Pons (tissue), 1 donor: ENCODE measurements at places on chromosomes 11 and 22.

GRCh38 chr11:104672897-104673296 lies 225.4 kb downstream of the CASP12 start:
- DNase-seq: no peak

DNA sequence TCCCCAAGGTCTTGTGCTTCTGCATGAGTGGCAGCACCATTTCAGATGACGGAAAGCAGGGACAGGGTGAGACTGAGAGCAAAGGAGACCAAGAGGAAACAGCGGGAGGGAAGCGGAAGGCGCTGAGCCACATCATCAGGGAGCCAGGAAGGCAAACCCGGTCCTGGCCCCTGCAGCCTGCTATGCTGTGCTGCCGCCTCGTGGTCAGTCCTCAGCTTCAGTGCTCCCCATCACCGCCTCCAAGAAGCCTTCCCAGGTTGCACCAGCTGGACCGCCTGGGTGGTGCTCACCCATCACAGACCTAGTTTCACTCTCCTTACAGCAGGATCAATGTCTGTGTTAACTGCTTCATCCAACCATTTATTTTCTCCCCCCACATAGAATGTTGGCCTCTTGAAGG lies 73.0 kb upstream of the PHF21B start:
- no peak for DNase-seq

GRCh38 chr11:128551058-128551457 lies 36.3 kb downstream of the ETS1 start:
- no peak for DNase-seq

GRCh38 chr11:106202935-106203620 lies 125.6 kb downstream of the AASDHPPT start:
- DNase-seq: no peak

DNA sequence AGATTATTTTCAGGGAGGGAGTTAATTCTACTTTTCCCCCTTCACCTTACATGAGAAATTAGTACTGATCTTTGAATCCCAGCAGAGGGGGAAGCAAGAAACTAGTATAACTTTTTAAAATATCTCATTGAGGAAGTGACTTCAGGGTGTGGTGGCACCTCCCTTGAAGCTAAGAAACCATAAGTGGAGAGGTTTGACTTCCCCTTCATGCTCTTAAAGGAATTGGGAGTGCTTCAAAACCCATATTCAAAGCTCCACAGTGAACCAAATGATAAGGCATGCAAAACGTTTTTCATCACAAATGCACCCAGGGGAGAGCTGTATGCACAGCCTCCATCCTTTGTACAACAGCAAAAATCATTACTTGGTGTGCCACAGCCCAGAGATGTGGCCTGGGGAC lies 540 bp downstream of the MS4A14 start:
- peak; percentile 43 for DNase-seq

GRCh38 chr11:15505155-15505554 lies 390.4 kb downstream of the INSC start:
- DNase-seq: no peak

DNA sequence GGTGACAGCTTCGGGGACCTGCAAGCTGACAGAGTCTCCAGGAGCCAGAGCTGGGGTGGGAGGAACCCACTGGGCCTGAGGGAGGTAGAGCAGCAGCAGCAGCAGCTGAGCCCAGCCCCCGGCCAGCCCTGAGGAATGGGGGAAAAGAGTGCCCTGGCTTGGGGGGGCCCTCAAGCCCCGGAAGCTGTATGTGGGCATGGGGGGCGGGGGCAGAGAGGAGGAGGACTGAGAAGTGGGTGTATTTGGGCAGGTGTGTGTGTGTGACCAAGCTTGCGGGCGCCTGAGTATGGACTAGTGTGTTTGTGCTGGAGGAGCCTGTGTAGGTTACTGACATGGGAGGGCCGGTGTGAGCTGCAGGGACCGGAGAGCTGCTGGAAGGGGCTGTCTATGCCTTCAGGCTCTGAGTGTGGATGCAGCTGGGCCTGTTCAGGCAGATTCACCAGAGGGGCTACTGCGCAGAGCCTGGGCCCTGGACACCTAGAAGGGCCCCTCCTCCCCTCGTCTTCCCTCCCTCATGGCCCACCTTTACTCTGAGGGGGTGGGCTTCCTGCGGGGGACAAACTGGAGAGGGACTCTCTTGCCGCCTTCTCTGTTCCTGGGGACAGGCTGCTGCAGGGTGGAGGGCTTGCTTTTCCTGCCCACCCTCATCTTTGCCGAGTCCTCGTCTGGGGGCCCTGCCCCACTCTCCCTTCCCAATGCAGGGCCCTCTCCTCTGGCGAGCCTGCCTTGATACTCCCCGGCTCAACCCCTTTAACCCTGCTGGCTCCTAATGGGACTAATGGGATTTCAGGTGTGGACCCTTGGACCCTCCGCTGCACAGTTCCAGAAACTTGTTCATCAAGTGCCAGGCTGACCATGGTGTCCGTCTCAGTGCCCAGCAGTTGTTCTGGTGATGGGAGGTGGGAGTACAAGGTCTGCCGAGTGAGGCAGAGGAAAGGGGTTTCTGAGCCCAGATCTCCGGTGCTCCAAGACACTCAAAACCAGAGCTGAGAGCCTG lies 28.2 kb downstream of the ST3GAL4 start:
- DNase-seq: no peak

- no peak for DNase-seq
Measured at GRCh38 chr11:27228232-27228905, 134.6 kb downstream of the CCDC34 start.

DNA sequence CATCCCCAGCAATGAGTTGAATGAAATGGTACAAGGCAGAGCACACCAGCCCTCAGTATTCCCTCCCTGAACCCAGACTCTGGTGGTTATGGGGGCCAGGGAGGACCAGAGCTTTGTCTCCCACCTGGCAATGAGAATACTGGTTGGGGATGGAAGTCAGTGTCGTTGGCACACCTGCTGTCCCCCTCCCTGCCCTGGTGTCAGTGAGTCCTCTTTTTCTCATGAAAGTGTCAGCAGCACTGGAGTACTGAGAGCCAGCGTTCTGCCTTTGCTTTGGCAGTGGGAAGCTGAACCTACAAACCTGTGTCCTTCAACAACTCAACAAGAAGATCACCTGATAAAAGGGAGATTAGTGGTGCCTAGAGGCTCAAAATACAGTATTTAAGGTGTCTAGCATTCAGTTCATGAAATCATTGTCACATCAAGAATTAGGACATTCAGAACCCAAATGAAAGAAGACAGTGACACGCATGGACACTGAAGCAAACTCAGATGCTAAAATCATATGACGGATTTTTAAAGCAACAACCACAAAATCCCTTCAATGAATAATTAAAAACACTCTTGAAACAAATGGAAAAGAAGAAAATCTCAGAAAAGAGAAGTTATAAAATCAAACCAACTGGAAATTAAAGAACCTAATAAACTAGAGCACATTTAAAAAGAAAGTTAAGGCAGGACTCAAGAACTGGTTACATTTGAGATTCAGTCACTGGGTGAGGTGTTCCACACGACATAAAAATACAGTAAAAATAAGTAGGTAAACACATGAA lies 77.5 kb upstream of the VPREB1 start:
- DNase-seq: no peak

DNA sequence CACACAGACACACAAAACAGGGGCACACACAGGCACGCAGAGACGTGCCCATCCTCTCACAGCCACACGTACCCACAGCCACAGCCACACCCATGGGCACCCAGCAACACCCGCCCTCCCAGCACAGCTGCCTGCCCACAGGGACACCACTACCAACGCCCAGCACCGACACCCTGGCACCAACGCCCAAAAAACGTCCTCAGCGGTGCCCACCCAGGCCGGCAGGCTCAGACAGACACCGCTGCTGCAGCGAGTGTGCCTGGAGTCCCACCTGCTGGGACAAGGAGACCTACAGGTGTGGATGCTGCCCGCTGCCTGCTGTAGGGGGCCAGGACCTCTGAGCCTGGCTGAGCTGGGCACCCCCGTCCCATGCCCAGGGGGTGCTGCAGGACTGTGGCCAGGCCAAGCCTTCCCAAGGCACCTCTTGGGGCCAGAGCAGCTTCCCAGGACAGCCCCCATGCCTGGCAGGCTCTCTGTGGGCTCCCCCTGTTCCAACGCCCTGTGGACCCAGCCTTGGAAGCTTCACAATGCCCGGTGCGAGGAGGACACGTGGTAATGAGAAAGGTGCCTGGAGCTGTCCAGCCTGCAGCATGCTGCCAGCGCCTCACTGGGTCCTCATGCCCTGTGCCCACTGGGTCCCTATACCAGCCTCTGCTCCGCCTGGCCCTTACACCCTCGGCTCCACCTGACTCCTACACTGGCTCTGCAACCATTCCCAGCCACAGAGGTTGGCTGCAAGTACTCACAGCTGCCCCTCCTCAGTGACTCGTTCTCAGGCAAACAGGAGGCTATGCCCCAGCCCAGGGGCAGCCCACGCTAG lies 45.8 kb upstream of the TH start:
- DNase-seq: no peak
